ENCODE measurements at places on chromosomes 11 and 22. TPM values are rescaled to one million over a fixed set of nuclear protein-coding genes. Genes with fewer than 3 reads are reported as not detected.

The ALG8 gene
- 41.6 TPM for total RNA-seq

The EHF gene
- not detected for total RNA-seq

The C22orf15 gene
- total RNA-seq: not detected

The PTPRCAP gene
- not detected for total RNA-seq

The ARHGAP8 gene
- total RNA-seq: 0.54 TPM

The PRDM11 gene
- total RNA-seq: 3.7 TPM

The SLCO2B1 gene
- total RNA-seq: not detected

The IGSF9B gene
- not detected for total RNA-seq

The OR8G1 gene
- total RNA-seq: not detected

The ME3 gene
- total RNA-seq: 10.9 TPM

The BARX2 gene
- not detected for total RNA-seq

The ACR gene
- not detected for total RNA-seq

The CRYBA4 gene
- not detected for total RNA-seq

The C11orf86 gene
- total RNA-seq: not detected

The AIP gene
- total RNA-seq: 58.5 TPM

The ZNF280A gene
- not detected for total RNA-seq

The MUC15 gene
- not detected for total RNA-seq

The CXCR5 gene
- total RNA-seq: not detected

The NRGN gene
- 0.32 TPM for total RNA-seq

The OR52A1 gene
- not detected for total RNA-seq

The OR5B21 gene
- total RNA-seq: not detected

The SYT13 gene
- total RNA-seq: not detected

The LINC01488 gene
- total RNA-seq: not detected

The KCTD14 gene
- 0.63 TPM for total RNA-seq

The GSTT2B gene
- total RNA-seq: 5.3 TPM

The SPI1 gene
- total RNA-seq: not detected

The CNTF gene
- total RNA-seq: 3.9 TPM

The PATE2 gene
- not detected for total RNA-seq

The PLAAT5 gene
- not detected for total RNA-seq

The CCDC157 gene
- 9.2 TPM for total RNA-seq

The TMA7B gene
- total RNA-seq: not detected

The EIF3F gene
- total RNA-seq: 359 TPM

The OR52H1 gene
- not detected for total RNA-seq

The PNPLA3 gene
- total RNA-seq: 0.54 TPM

The P2RX3 gene
- not detected for total RNA-seq

The SHANK3 gene
- total RNA-seq: 0.51 TPM

The SOX10 gene
- not detected for total RNA-seq

The TRIM66 gene
- 1.4 TPM for total RNA-seq

The LSP1 gene
- not detected for total RNA-seq

The NAALAD2 gene
- total RNA-seq: 0.76 TPM
